ENCODE measurements at places on chromosomes 16 and 17. TPM values are rescaled to one million over a fixed set of nuclear protein-coding genes. Genes with fewer than 3 reads are reported as not detected.

Gene RND2
- 0.30 TPM for total RNA-seq

Gene PMFBP1
- 1.6 TPM for total RNA-seq

Gene SEPTIN1
- total RNA-seq: 3.4 TPM

Gene LPCAT2
- 21.7 TPM for total RNA-seq

Gene RPUSD1
- total RNA-seq: 20.3 TPM

Gene PPY
- not detected for total RNA-seq

Gene C17orf100
- not detected for total RNA-seq

Gene CACNA1H
- total RNA-seq: 1.7 TPM

Gene ABCC6
- not detected for total RNA-seq

Gene SYT17
- 7.6 TPM for total RNA-seq

Gene ZG16
- total RNA-seq: not detected

Gene KLHL10
- 0.57 TPM for total RNA-seq

Gene CDRT15
- total RNA-seq: not detected

Gene TAC4
- not detected for total RNA-seq

Gene TBC1D3B
- total RNA-seq: 9.4 TPM

Gene UBALD2
- 27.2 TPM for total RNA-seq

Gene AURKB
- 11.2 TPM for total RNA-seq

Gene UBN1
- total RNA-seq: 21.1 TPM

Gene TMEM98
- 61.4 TPM for total RNA-seq

- no peak for DNase-seq
Measured at GRCh38 chr16:84583995-84584394, 33.9 kb downstream of the COTL1 start.

GRCh38 chr17:57940231-57940630, 15.0 kb downstream of the CUEDC1 start:
- no peak for DNase-seq

DNA sequence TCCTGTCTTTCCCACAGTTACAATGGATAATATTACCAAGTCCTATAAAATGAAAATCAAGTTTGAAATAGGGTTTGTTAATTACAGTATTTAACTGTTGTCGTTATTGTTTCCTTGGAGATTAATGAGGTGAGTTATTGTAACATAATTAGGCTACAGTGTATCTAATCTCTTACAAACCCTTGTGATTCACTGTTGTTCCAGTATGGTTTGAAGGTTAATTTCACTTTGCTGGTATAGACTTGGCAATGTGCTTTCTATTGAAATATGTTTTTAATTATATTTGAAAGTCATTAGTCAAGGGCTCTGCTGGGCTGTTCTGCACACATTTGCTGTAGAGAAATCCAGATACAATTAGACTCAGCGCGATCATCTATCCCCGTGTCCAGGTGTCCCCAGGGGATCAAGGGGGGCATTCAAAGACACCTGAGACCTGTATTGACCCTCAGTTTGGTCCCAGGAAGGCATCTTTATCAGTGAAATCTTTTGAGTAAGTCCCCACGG, 624.6 kb upstream of the EEF2KMT start:
- no peak for DNase-seq

GRCh38 chr16:67407788-67408452, 8.4 kb downstream of the ZDHHC1 start:
- no peak for DNase-seq

DNA sequence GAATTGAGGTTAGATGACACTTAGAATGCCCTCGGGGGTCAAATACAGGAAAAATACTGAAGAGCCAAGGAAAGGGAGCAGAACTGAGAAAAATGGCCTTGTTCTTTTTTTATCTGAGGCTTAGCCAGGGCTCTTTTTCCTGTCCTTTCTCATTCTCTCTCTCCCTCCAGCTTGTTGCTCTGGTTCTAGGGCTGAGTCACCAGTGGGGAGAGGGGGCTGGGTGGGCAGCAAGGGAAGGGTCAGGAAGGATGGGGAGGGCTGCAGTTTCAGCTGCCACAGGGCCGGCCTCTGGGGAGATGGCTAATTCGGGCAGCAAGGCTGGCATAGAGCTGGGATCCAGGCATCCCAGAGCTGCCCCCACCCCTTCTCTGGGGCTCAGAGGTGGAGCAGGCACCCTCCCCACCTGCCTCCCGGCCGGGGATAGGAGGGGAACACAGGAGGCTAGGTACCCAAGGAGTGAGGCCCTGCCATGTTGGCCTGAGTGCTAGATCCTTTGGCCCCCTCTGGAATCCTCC, 3.9 kb downstream of the ITGA3 start:
- DNase-seq: no peak

- no peak for DNase-seq
Measured at GRCh38 chr16:28858421-28858820, 5.2 kb upstream of the SH2B1 start.

DNA sequence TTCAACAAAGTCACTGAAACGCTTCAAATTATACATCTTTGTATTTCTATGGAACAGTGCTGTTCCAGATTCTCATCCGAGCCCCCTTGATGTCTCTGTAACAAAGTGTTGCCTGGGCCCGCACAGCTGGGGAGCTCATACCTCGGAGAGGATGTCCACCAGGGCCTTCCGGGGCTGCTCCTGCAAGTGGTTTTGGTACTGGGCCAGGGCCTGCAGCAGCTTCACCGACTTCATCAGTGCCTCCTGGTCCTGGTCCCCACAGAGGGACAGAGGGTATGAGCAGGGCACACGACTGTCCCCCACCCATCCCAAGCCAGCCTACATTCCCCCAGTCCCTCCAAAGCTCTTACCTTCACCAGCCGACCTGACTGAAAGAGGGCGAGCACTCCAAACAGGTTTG, 1.5 kb downstream of the MYBBP1A start:
- DNase-seq: no peak

GRCh38 chr16:28205117-28205899, 6.5 kb downstream of the XPO6 start:
- no peak for DNase-seq

GRCh38 chr16:10997485-10997884, 53.1 kb downstream of the CLEC16A start:
- no peak for DNase-seq

GRCh38 chr17:2222901-2223616, 80.5 kb downstream of the SMG6 start:
- DNase-seq: no peak

- no peak for DNase-seq
Measured at GRCh38 chr16:84806256-84806889, 13.4 kb upstream of the CRISPLD2 start.

DNA sequence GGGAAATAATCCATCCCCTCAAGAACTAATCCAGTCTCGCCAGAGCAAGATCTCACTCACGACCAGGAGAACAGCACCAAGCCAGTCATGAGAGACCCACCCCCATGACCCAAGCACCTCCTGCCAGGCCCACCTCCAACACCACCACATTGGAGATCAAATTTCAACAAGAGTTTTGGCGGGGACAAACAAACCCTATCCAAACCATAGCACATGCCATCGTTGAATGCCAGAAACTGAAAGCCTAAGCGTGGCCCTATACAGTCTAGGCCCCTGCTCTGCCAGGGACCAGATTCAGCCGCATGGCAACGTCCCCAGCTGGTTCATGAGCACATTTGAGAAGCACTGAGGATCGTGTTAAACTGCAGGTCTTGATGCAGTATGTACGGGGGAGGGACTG, 57.3 kb downstream of the AXIN2 start:
- no peak for DNase-seq

DNA sequence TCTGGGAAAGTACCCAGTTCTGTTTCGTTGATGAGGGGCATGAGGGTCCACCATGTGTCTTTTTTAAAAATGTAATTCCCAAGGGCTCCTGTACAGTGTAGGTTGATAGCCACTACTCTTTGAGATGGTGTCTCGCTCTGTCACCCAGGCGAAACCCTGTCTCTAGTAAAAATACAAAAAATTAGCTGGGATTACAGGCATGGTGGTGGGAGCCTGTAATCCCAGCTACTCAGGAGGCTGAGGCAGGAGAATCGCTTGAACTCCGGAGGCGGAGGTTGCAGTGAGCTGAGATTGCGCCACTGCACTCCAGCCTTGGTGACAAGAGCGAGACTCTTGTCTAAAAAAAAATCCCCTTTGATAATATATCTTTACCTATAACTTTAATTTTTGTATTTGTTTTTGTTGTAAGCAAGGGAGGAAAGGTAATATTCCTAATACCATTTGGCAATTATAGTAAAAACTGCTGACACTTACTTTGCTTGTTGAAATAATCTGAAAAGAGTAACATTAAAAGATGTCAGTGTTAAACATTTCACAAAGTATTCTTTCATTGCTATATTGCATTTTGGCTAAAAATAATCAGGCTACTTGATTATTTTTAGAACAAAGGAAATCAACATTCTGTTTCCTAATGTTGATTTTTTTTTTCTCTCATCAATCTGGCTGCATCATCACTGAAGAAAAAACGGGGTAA, 11.8 kb downstream of the KPNA2 start:
- no peak for DNase-seq

DNA sequence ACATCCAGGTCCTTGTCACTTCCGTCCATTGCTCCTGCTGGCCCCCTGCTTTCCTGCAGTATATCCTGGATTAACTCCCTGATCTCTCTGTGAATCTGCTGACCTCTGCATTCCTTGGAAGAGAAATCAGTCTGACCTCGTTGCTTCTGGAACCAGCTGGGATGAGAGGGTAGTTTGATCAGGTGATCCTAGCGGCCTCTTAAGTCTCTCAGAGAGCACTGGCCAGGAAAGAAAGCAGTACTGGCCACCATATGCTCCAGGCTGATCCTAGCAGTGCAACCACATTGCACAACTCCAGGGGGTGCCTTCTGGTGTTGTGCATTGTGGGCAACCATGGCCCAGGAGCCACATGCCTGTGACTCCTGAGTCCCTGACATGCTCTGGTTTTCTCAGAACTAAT, 79.2 kb downstream of the ARHGAP23 start:
- DNase-seq: no peak

DNA sequence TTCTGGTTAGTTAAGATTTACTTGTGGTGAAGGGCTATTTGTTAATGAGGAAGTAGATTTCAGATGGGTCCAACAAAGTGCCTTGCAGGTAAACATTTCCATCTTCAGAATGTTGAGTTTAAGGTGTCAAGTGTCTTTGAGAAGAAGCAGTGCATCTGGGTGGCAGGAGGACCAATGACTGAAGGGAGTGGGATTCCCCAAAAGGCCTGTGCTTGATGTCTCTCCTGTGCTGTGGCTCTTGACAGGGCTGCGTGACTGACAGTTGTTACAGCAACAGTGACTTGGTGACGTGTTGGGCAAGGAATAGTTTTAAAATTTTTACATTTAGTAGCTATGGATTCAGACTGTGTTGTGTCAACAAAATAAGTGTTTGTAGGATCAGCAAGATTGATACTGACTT, 149.9 kb downstream of the PHKB start:
- DNase-seq: no peak

GRCh38 chr17:13920413-13920812, 148.9 kb upstream of the COX10 start:
- no peak for DNase-seq

DNA sequence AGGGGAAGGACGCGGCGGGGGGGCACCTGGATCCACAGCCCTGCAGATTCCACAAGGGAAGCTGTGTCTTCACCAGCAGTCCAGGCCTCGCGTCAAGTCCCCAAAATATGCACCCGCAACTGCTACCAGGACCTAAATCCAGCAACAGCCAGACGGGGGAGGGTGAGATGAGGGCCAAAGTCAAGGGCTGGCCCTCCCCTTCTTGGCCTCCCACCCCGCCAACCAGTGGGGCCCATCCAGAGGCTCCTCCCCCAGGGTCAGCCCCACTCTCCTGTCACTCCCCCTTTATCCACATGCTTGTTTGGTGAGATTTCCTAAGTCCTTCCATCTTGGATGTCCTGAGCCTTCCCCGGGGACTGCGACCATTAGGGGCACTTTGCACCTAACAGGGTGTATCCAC, 138.7 kb downstream of the ENGASE start:
- no peak for DNase-seq

GRCh38 chr16:81523387-81524115, 78.9 kb downstream of the CMIP start:
- no peak for DNase-seq

GRCh38 chr16:78485188-78485916, 385.9 kb downstream of the WWOX start:
- no peak for DNase-seq

DNA sequence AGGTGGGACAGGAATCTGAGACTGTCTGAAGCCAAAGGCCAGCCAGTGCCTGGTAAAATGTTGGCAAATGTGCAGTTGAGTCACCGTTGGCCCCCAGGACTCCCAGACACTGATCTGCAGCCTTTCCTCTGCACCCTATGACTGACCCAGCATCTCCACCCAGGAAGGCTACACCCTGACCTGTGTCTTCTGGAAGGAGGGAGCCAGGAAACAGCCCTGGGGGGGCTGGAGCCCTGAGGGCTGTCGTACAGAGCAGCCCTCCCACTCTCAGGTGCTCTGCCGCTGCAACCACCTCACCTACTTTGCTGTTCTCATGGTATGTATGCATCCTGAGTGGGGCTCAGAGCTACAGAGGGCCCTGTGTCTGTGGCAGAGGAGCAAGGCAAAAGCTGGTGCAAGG, 24.0 kb downstream of the ADGRG5 start:
- DNase-seq: no peak

DNA sequence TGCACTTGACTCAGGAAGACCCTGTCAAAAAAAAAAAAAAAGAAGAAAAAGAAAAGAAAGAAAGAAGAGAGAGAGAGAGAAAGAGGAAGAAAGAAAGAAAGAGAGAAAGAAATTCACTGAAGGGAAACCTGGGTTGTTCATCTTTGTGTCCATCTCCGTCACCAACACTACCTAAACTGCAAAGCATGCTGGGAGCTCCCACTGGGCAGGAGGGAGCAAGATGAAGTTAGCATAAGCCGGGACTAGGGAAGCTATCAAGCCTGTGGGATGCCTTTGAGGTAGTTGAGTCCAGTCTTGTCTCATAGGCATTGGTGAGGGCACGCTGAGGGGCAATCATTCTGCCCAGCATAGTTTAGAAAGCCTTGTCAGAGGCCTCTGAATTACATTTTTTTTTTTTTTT, 7.6 kb upstream of the CBFB start:
- DNase-seq: no peak
